ENCODE measurements at places on chromosomes 5 and 9. TPM values are rescaled to one million over a fixed set of nuclear protein-coding genes. Genes with fewer than 3 reads are reported as not detected.

The WDR36 gene
- total RNA-seq = 43.0 TPM

The PDE4D gene
- total RNA-seq = 81.0 TPM

The PIP5KL1 gene
- 1.8 TPM for total RNA-seq

The DPYSL3 gene
- 0.20 TPM for total RNA-seq

The FAM221B gene
- not detected for total RNA-seq

The EIF4E1B gene
- total RNA-seq = not detected

The PRRX2 gene
- 1.5 TPM for total RNA-seq

The CACFD1 gene
- total RNA-seq = 1.3 TPM

The MUSK gene
- total RNA-seq = not detected

The FLT4 gene
- 0.32 TPM for total RNA-seq

The POU5F2 gene
- 2.4 TPM for total RNA-seq

The COL15A1 gene
- total RNA-seq = 0.51 TPM

The C9orf85 gene
- total RNA-seq = 9.2 TPM

Measured in T-helper 1 cell treated with Interleukin-12 subunit alpha and Interleukin-12 subunit beta and Interleukin-4 antibody, amounts not matched to agents 30 ng/mL and 1 ng/mL, for 36 hours (primary cell).